HFFc6 (cell line): ENCODE measurements at places on chromosomes 3 and 15. TPM values are rescaled to one million over a fixed set of nuclear protein-coding genes. Genes with fewer than 3 reads are reported as not detected.
A peak's percentile ranks its signal among the peaks of the same experiment; 100 is the strongest.

DNA sequence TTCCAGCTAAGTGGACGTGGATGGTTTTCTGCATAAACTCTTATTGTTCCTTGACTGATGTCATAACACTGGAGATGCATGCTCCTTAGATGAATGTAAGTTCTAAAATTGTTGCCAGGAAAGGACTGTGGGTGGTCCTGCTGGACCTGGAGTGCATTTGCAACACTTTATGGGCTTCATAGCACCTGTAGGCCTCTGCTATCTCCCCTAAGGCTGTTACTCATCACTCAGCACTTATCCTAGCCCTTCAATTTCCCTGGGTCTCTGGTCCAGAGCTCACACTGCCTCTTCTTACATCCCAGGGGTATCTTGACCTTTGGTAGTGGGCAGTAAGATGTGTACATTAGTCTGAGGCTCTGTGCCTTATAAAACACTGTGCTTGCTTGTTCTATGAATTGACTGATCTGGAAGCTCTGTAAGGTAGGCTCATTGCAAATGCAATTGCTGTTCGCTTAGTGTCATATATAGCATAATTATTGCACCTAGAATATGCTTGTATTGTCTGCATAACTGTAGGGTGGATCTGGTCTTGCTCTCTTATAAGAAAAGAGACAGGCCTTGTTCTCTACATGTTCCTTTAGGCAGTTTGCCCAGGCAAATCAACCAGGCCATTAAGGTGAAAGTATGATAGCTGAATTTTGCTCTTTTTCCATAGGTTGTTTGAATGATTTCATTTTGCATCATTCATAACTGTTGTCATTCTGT lies 35.8 kb downstream of the SLCO3A1 start:
- H3K27ac ChIP-seq, result no peak overlapping the region
- H3K4me3 ChIP-seq, result no peak overlapping the region
- H3K27me3 ChIP-seq, result no peaks in the 10 kb centered on the region; the same call in 1 of the 2 replicates

DNA sequence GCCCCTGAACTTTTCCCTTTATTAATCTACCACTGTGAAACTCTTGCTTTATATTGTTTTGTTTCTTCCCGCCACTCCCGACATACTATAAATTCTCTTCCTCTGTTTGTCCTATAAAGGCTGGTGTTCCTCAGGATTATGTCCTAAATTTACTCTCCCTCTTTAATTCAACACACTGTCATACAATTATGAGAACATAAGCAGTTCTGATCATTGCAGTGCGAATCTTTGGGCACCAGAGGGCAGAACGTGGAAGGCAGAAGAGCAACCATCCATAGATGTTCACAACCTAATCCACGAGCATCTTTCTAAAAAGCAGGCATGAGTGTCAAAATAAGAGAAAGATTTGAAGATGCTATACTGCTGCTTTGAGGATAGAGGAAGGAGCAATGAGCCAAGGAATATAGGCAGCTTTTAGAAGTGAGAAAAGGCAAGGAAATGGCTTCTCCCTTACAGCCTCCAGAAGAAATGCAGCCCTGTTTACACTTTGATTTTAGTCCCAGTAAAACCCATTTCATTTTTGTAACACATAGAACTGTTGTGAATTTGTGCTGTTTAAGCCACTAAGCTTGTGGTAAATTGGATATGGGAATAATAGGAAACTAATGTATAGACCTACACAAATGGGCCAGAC lies 179.4 kb downstream of the GBE1 start:
- no peaks in the 10 kb centered on the region for H3K27me3 ChIP-seq
- no peaks in the 10 kb centered on the region for H3K4me1 ChIP-seq
- H3K36me3 ChIP-seq, result peaks cover 5% of the 10 kb centered on the region; the same call in 1 of the 2 replicates
- peak overlapping the region; percentile 6; the same call in 1 of the 2 replicates for H3K27ac ChIP-seq
- DNase-seq, result peak; percentile 35
- H3K4me3 ChIP-seq, result no peak overlapping the region

DNA sequence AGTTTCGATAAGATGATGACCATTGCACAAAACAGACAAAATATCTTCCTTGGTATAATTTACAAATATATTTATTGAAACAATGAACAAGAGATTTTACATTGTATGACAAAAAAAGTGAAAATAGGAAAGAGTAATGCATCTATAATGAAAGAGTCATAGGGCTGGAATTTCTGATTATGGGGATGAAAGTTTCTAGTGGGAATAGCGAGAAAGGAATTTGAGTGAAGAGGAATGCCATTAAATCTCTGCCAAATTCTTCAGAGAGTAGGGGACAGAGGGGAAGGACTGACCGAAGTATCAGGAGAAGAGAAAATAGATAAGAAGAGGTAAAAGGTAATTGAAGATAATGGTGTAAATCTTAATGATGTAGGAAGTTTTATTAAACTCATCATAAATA lies 125.4 kb downstream of the VGLL3 start:
- no peaks in the 10 kb centered on the region for H3K27me3 ChIP-seq
- peak overlapping the region; percentile 4; the same call in 1 of the 2 replicates for H3K27ac ChIP-seq
- peak overlapping the region; percentile 38 for H3K4me3 ChIP-seq

DNA sequence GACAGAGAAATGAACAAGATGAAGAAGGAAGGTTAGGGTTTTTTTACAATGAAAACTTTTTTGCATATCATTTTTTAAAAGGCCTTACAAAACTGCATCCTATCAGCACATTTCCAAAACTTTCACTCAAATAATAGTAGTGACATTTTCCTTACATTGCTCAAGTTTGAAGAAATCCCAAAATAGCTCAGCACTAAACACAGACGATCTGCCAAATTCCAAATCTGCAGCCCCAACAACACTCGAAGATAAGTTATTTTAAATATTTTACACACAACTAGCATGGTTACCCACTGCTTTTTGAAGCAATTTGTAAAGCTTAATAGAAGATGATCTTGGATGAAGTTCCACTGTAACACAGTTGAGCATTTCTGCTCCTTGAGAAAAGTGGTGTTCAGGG lies 535.6 kb upstream of the ALCAM start:
- H3K27me3 ChIP-seq, result no peaks in the 10 kb centered on the region
- peaks cover 38% of the 10 kb centered on the region for H3K4me1 ChIP-seq
- H3K36me3 ChIP-seq, result no peaks in the 10 kb centered on the region
- H3K27ac ChIP-seq, result peak overlapping the region; percentile 24; the same call in 1 of the 2 replicates
- peak overlapping the region; percentile 66 for H3K4me3 ChIP-seq
- DNase-seq, result no peak

- no peak overlapping the region for H3K27ac ChIP-seq
- no peaks in the 10 kb centered on the region for H3K36me3 ChIP-seq
- peaks cover 56% of the 10 kb centered on the region for H3K27me3 ChIP-seq
- DNase-seq, result no peak
- H3K4me3 ChIP-seq, result no peak overlapping the region
Measured at GRCh38 chr15:42046597-42046996, 25.8 kb upstream of the PLA2G4E start.

DNA sequence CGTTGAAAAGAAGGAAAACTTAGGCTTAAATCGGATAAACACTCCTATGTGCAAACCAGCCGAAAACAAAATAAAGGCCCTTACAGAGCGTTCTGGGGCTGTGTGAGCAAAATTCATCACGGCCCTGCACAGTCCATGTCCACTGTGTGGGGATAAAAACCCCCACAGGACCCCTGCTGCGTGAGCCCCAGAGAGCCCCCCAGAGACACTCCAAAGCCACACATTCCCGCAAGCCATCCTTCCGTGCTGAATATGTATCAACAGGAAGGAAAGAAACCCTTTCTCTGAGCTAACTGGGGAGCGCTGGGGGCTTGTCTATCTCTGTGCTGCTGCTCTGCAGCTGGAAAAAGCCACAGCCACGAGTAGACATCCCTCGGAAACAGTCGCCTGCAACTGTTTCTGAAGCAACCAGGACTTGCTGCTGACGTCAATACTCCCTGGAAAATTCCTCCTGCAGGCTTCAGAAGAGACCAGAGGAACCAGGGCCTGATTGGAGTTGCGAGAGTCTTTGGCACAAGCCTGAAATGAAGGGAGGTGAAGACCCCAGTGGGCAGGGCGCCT lies 72.7 kb downstream of the NUP210 start:
- DNase-seq, result no peak
- H3K27me3 ChIP-seq, result peaks cover 36% of the 10 kb centered on the region
- H3K36me3 ChIP-seq, result no peaks in the 10 kb centered on the region
- H3K4me1 ChIP-seq, result peaks cover 10% of the 10 kb centered on the region
- H3K4me3 ChIP-seq, result no peak overlapping the region

DNA sequence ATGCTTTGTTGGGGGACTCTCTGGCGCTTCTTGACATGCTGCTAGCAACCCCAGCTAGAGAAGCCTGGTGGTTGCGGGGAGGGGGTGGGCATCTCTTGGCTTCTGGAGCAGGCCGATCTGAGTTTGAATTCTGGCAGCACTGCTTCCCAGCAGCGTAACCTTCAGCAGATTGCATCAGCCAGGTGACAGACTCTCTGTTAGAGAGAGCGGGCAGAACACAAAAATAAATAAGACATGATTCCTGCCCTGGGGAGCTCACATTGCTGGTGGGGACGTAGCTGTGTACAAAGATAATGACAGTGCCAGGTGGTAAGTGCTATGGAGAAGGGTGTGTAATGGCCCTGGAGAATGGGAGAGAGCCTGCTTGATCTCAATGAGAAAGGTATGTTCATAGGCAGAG lies 87.4 kb downstream of the THSD4 start:
- no peak overlapping the region for H3K27ac ChIP-seq
- H3K27me3 ChIP-seq, result no peaks in the 10 kb centered on the region; the same call in 1 of the 2 replicates
- H3K36me3 ChIP-seq, result no peaks in the 10 kb centered on the region
- no peak overlapping the region for H3K4me3 ChIP-seq
- peaks cover 36% of the 10 kb centered on the region for H3K4me1 ChIP-seq

Gene SKOR1
- total RNA-seq, result 0.08 and 0.09 TPM in 2 replicates

Gene SEMA3B
- 17.1 to 25.2 TPM (median 24.8 TPM) in 3 replicates for total RNA-seq

Gene TFDP2
- total RNA-seq, result 24.1 to 26.0 TPM (median 24.7 TPM) in 3 replicates

Gene NUDT16
- 17.6 to 20.7 TPM (median 20.2 TPM) in 3 replicates for total RNA-seq
